CD4-positive, alpha-beta memory T cell (primary cell): ENCODE measurements at places on chromosomes 1 and 21. TPM values are rescaled to one million over a fixed set of nuclear protein-coding genes. Genes with fewer than 3 reads are reported as not detected.

DNA sequence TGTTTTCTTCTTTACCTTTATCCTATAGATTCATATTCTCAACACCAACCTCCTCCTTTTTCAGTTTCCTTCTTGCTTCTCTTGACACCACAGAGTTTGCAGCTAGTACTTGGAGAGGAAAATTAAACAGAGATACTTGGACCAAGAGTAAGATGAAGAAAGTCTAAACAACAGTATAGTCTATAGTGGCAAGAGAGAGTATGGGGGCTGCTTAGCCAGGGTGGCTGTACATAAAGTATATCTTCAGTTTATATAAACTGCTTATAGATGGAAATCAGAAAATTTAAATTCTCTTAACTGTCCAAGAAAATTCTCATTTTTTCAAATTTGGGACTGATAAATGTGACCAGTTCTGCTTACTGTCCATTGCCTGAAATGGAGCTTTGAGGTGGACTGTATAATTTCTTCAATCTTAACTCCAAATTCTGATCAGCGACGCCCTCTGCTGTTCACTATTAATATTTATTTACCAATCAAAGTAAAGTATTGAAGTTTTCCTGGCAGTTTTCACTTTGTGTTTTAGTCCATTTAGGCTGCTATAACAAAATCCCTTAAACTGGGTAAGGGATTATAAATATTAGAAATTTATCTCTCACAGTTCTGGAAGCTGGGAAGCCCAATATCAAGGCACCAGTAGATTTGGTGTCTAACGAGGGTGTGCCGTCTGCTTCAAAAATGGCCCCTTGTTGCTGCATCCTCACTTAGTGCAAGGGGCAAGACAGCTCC is 14.8 kb upstream of the METTL18 start:
- H3K27me3 ChIP-seq: no peaks in the 10 kb centered on the region
- H3K4me3 ChIP-seq: no peak overlapping the region
- peak; percentile 37 for DNase-seq

The CAMK2N1 gene
- 6.5 TPM for total RNA-seq

GRCh38 chr1:176531036-176531435 is 68.1 kb downstream of the PAPPA2 start:
- no peaks in the 10 kb centered on the region for H3K4me1 ChIP-seq
- H3K27ac ChIP-seq: no peak overlapping the region

DNA sequence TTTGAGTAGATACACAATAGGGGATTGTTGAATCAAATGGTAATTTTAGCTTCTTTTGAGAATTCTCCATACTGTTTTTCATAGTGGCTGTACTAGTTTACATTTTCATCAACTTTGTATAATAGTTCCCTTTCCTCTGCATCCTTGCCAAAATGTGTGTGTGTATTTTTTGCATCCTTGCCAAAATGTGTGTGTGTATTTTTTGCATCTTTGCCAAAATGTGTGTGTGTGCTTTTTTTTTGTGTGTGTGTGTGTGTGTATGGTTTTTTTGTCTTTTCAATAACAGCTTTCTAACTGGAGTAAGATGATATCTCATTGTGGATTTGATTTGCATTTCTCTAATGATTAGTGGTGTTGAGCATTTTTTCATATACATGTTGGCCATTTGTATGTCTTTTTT is 105.4 kb downstream of the ATP6V1G3 start:
- H3K27me3 ChIP-seq: no peaks in the 10 kb centered on the region
- H3K4me3 ChIP-seq: no peak overlapping the region
- H3K27ac ChIP-seq: no peak overlapping the region
- H3K4me1 ChIP-seq: no peaks in the 10 kb centered on the region
- no peaks in the 10 kb centered on the region for H3K36me3 ChIP-seq

The FAM72C gene
- 0.20 TPM for total RNA-seq
